ENCODE measurements at places on chromosomes 6 and 20.

DNA sequence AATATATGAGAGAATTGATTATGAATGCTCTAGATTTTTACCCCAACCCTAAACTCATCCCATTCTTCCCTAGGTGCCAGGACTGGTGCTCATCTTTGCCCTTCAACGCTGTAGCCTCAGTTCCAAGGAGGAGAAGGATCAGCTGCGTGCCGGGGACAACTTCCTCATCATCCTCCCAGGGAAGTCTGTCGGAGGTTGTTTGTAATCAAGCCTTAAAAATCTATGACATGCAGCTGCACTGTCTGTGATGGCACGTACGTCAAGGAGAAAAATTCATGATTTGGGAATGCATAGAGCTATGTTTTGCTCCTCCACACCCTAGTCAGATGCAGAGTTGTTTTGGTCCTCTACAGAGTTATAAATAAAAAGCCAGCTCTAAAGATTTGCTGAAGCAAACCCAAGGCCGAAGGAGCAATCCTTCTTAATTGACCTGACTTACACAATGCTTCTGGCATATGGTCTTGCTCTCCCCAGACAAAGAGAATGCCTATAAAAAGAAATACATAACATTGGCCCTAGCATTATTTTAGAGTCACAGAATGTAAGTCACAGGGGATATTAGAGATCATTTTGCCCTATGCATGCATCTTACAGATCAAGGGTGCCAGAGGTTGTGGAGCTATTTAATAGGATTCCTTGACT is 244.2 kb downstream of the HIVEP2 start:
- peak; percentile 41 for DNase-seq

- peak; percentile 87 for DNase-seq
Measured at GRCh38 chr6:34462551-34462971, 3.3 kb upstream of the PACSIN1 start.

DNA sequence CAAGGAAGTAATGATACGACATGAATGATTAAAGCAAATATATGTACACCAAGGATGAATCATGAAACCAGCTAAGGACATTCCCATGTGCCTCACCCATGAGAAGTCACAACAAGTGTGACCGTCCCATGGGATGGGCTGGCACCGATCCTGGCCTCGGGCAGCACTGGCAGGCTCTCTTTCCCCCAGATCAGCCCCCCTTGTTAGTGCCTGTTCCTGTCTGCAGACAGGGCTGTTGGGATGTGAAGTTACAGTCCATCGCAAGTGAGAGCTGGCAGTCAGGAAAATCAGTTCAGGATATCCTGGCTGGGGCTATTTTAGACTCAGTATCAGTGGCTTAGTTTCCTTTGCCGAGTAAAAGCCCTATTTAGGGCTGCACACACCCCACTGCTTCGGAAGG is 129.2 kb upstream of the SNX9 start:
- DNase-seq: no peak

DNA sequence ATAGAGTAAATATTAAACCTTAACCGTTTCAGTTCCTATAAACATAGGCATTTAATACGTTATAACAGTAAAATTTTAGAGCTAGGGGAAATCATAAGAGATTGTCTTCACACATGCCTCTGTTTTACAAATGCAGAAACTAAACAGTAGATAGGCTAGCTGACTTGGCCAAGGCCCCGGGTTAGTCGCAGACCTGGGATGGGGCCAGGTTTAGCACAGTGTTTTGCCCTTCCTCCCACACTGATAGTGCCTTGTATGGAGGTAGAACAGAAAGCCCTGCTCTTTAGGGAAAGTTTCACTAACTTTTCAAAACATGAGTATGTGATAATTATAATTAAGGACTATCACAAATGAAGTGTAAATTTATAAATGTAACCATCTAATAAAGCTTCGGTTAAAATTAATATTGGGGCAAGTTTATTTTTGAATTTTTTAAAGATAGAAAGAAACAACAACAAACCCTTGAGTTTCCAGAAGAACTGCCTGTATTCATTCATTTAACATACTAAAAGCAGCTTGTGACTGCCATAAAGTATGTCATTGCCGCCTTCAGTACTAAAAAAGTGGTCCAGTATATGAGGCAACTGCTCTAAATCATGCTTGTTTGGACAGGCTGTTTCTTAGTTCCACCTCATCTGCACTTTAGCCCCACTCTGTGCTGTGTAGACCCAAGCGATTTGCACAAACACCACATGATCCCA is 62.5 kb upstream of the LOC128125822 start:
- no peak for DNase-seq

- peak; percentile 63 for DNase-seq
Measured at GRCh38 chr6:106098383-106099234, 12.5 kb downstream of the PRDM1 start.

DNA sequence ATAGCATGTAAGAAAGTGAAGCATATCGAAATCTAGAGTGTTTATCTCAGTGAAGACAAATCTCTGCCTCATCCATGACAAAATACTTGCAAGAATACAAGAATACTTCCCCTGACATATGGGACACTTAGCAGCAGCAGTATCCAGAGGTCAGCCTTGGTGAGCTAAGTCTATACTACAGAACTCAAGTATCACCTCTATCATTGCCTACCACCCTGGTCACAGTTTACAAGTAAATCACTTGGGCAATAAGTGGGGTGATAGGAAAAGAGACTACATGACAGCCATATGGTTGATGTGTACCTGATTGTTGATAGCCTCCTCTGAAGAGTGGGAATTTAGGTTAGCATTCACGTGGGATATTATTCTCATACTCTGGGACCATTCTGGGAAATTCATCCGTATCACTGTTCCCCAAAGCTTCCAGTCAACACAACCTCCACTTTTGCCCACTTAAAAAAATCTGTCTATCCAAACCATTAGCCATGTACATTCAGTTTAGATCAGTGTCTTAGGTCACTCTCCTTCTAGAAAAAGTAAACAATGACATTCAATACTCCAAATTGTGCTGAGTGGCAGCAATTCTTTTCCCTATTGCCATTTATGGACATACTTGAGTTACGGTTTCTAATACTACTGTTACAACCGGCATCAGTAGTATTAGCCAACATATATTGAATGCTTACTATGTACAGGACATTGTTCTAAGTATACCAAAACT is 118.2 kb upstream of the PRSS16 start:
- DNase-seq: no peak

GRCh38 chr6:40825102-40825501 is 213.9 kb downstream of the UNC5CL start:
- no peak for DNase-seq

- DNase-seq: no peak
Measured at GRCh38 chr6:37127961-37128862, 41.7 kb upstream of the PIM1 start.

DNA sequence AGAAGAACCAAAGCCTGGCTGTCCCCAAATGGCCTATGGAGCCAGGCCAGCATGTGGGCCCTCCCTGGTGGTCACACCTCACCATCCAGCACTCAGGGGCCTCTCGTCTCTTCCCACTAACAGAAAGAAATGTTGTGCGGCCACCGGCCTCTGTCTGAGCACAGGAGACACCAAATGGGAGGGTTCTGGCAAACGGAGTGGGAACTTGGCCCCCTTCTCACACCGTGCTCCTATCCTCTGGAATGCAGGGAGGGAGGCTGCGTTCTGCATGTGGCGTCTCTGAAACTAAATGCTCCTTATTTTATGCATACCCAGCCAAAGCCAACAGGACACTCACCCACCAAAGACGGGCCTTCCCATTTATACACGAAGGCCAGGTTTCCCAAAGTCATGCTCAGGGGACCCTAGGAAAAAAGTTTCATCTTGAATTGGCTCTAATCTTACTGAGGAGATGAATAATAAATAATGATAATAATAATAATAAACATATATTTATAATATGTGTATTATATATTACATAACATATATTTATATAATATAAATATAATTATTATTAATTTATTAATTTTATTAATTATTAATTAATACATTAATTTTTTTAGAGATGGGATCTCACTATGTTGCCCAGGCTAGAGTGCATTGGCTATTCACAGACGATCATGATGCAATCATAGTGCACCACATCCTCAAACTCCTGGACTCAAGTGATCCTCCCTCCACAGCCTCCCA is 102.4 kb downstream of the FOXF2 start:
- no peak for DNase-seq

Measured in HAP-1 (cell line).